Caco-2 (cell line): ENCODE measurements at places on chromosomes 5 and 9. TPM values are rescaled to one million over a fixed set of nuclear protein-coding genes. Genes with fewer than 3 reads are reported as not detected.

DNA sequence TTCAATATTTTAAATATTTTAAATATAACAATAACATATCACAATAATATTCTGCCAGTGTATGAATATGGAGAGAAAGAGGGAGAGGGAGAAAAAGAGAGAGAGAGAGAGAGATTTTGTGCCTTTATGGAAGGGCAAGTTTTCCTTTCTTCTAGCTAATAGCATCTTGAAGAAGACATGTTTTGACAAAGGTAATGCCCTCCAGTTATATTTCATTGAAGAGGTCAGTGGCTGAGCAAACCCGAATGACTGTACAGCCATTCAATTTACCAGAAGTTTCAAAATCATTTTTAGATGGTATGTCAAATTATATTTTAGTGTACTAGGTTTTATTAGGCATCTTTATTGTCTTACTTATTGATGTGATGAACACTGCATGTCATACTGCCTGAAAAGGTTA, 139.3 kb downstream of the EMB start:
- DNase-seq: no peak

GRCh38 chr5:179279347-179280094, 65.7 kb downstream of the ADAMTS2 start:
- DNase-seq: no peak

- no peak for DNase-seq
Measured at GRCh38 chr9:91150998-91151717, 210.6 kb downstream of the AUH start.

DNA sequence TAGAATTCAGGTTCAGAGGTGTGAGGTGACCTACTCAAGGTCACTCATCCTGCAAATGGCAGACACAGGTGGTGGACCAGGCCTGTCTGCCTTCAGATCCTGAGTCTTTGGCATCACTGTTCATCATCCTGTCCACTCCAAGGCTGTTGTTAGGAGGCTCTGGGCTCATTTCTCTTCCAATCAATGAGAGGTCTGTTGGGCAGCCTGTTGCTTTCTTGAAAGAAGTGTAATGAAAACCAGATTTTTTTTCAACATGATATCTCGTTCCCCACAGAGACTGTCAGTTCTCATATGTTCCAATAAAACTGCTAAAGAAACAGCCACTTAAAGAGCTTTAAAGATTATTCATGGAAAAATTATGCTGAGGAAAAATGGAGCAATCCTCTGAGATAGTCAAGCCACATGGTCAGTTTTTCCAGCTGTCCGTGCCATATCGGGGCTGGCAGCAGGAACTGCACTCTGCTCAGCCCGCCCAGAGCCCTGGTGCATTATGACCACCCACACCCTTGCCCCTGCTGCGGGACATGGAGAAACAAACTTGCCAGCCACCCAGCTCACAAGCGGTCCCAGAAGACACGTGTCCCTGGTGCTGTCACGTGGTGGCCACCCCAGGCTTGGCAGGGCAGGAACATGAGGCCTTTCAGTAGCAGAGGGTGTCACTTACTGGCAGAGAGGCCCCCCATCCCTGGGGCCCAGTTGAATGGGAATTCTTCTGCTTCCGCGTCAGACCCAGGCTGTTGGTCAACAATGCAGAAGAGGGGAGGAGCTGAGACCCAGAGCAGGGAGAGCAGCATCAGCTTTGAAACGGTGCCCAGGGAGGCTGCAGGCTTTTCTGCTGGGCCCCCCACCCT, 63.7 kb upstream of the ANGPTL2 start:
- DNase-seq: no peak

DNA sequence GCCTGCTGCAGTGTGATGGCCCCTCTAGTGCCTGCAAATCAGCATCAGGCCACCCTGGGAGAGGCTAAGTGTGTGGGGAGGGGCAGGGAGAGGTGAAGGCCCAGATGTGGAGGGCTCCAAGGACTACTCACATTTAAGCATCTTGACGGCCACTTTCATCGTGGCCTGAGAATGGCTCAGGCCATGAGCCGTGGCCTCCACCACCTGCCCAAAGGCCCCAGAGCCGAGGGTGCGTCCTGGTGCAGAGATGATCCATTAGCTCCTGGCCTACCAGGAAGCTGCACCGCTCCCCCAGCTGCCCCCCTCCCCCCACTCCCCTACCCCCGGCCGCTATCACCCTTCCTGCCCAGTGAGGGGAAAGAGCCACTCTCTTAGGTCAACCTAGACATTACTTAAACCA, 31.0 kb downstream of the PDGFRB start:
- DNase-seq: no peak

DNA sequence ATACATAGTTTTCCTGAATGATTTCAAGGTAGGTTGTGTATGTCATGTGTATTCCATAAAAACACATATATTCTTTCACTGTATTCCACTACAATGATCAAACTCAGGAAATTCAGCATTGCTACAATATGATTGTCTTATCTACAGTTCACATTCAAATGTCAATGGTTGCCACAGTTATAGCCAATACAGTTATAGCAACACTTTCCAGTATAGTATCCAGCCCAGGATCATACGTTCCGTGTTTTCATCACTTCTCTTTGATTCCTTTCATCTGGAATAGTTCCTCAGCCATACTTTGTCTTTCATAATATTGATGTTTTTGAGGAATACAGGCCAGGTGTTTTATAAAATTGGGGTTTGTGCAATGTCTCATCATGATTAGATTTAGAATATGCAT, 9.5 kb downstream of the OR2S2 start:
- DNase-seq: no peak

GRCh38 chr9:38107811-38108304, 38.8 kb upstream of the SHB start:
- peak; percentile 54 for DNase-seq

- DNase-seq: peak; percentile 37
Measured at GRCh38 chr9:86639899-86640379, 285.7 kb upstream of the TUT7 start.

TUBB4B gene
- 481 and 487 TPM in 2 replicates for total RNA-seq

CDC20B gene
- total RNA-seq: not detected in 2 replicates

ZFP37 gene
- total RNA-seq: not detected in 2 replicates

GPSM1 gene
- 25.7 and 26.5 TPM in 2 replicates for total RNA-seq

C5orf22 gene
- total RNA-seq: 27.9 and 31.9 TPM in 2 replicates
